ENCODE measurements at places on chromosomes 13 and 19. TPM values are rescaled to one million over a fixed set of nuclear protein-coding genes. Genes with fewer than 3 reads are reported as not detected.

GRCh38 chr19:4077800-4078684 is 11.3 kb upstream of the ZBTB7A start:
- H3K36me3 ChIP-seq: no peaks in the 10 kb centered on the region
- peak overlapping the region; percentile 74 for H3K27ac ChIP-seq
- peak overlapping the region; percentile 74 for H3K4me3 ChIP-seq
- DNase-seq: no peak

GRCh38 chr13:28609926-28610325 is 49.0 kb upstream of the POMP start:
- no peak overlapping the region for H3K4me3 ChIP-seq
- H3K4me1 ChIP-seq: no peaks in the 10 kb centered on the region

- DNase-seq: no peak
- H3K36me3 ChIP-seq: no peaks in the 10 kb centered on the region
- no peaks in the 10 kb centered on the region for H3K4me1 ChIP-seq
- H3K4me3 ChIP-seq: no peak overlapping the region
- H3K27me3 ChIP-seq: no peaks in the 10 kb centered on the region
Observed at GRCh38 chr13:62747152-62747551, 1331.5 kb upstream of the PCDH20 start.

- no peaks in the 10 kb centered on the region for H3K4me1 ChIP-seq
- H3K27me3 ChIP-seq: no peaks in the 10 kb centered on the region
- no peak overlapping the region for H3K27ac ChIP-seq
- no peak overlapping the region for H3K4me3 ChIP-seq
- no peaks in the 10 kb centered on the region for H3K36me3 ChIP-seq
- no peak for DNase-seq
Observed at GRCh38 chr13:66077132-66077689, 1152.9 kb downstream of the PCDH9 start.

GRCh38 chr13:85557691-85558467 is 241.3 kb downstream of the SLITRK6 start:
- no peaks in the 10 kb centered on the region for H3K36me3 ChIP-seq
- no peaks in the 10 kb centered on the region for H3K4me1 ChIP-seq
- DNase-seq: no peak

DNA sequence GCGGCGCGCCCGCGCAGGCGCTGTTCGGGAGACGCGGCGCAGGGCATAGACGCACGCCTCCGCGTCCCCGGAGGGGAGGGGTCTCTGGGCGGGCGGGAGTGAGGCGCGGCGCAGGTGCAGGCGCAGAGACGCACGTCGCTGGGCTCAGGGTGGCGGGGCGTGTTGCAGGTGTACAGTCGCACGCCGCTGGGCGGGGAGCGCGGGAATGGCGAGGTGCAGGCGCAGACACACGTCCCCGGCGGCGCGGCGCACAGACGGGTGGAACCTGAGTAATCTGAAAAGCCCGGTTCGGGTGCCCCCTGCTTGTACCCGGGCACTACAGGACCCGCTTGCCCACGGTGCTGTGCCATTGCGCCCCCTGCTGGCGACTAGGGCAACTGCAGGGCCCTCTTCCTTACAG is 44.7 kb downstream of the PLPP2 start:
- no peak overlapping the region for H3K27ac ChIP-seq
- no peaks in the 10 kb centered on the region for H3K36me3 ChIP-seq
- H3K4me3 ChIP-seq: no peak overlapping the region
- H3K27me3 ChIP-seq: peaks cover 2% of the 10 kb centered on the region
- no peaks in the 10 kb centered on the region for H3K4me1 ChIP-seq
- DNase-seq: no peak

DNA sequence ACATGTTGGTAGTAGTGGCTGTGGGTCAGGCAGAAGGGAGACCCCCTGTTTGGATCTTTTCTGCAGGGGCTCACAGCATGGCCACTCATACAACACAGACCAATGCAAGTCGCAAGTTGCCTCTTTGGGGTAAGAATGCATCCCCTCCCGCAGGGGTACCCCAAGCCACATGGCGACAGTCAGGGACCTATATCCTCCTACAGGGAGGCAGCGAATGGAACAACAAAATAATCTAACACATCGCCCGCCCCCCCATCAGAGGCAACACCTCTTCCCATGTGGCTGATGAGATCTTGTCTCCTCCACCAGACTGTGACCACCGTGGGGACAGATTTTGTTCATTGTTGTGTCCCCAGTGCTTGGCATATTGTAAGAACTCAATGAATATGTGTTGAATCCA is 40.7 kb upstream of the PNMA8B start:
- H3K27ac ChIP-seq: no peak overlapping the region
- no peaks in the 10 kb centered on the region for H3K36me3 ChIP-seq
- H3K27me3 ChIP-seq: peaks cover 24% of the 10 kb centered on the region
- no peaks in the 10 kb centered on the region for H3K4me1 ChIP-seq

GRCh38 chr13:102911336-102911735 is 65.5 kb downstream of the ERCC5 start:
- H3K4me1 ChIP-seq: peaks cover 8% of the 10 kb centered on the region
- H3K27ac ChIP-seq: no peak overlapping the region
- no peaks in the 10 kb centered on the region for H3K36me3 ChIP-seq
- H3K27me3 ChIP-seq: no peaks in the 10 kb centered on the region

- H3K4me1 ChIP-seq: peaks cover 6% of the 10 kb centered on the region
- no peak overlapping the region for H3K4me3 ChIP-seq
- no peak for DNase-seq
- H3K27me3 ChIP-seq: no peaks in the 10 kb centered on the region
Observed at GRCh38 chr19:16600824-16601223, 27.2 kb downstream of the MED26 start.

- H3K27me3 ChIP-seq: no peaks in the 10 kb centered on the region
- H3K36me3 ChIP-seq: peaks cover 26% of the 10 kb centered on the region
- DNase-seq: no peak
- no peak overlapping the region for H3K27ac ChIP-seq
- peaks cover 27% of the 10 kb centered on the region for H3K4me1 ChIP-seq
- no peak overlapping the region for H3K4me3 ChIP-seq
Observed at GRCh38 chr19:18312092-18312534, 10.8 kb downstream of the LSM4 start.

DNA sequence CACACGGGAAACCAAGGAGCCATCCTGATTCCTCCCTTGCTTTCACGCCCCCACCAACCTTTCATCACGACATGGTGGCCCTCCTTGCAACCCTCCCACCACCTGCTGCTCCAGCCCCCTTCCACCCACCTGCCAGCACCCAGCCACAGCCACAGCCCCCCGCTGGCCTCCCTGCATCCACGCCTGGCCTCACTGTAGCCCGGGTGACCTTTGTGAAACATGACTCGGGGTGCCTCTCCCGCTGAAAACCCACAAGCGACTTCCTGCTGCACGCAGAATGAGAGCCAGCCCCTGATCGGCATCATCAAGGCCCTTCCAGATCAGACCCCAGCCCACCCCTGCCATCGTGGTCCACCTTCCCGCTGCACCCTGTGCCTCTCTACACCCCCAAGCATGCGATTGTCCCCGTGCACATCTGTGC is 14.9 kb downstream of the POP4 start:
- H3K27ac ChIP-seq: no peak overlapping the region
- H3K4me3 ChIP-seq: no peak overlapping the region
- H3K4me1 ChIP-seq: no peaks in the 10 kb centered on the region
- H3K27me3 ChIP-seq: peaks cover 19% of the 10 kb centered on the region
- DNase-seq: no peak

- DNase-seq: no peak
- H3K4me3 ChIP-seq: peak overlapping the region; percentile 35
- H3K27me3 ChIP-seq: no peaks in the 10 kb centered on the region
- H3K27ac ChIP-seq: peak overlapping the region; percentile 89
Observed at GRCh38 chr19:41327076-41327575, 17.2 kb downstream of the CCDC97 start.

DNA sequence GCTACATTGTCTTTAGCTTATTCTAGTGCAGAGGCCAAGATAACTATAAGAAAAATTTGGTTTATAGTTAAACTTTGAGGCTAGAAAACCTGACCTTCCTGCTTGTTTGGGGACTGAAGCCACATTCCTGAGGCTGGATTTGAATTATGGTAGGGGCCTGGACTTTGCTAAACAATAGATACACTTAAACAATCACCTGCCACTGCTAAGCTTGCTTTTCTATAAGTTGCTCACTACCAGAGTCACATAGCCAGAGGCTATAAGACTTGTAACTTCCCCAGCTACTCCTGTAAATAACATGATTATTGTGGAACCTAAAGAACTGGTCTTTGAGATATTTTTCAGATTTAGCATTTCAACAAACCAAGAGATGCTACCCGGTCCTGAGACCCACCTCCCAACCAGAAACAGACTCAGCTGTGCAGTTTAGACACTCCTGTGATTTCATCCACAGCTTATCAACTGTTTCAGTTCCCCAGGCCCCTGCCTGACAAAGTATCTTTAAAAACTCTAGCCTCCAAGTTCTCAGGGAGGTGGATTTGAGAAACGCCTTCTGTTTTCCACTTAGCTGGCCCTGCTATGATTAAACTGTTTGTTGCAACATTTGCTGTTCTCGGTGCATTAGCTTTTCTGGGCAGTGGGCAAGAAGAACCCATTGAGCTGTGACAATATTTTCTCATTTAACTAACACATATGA is 77.7 kb downstream of the MIPEP start:
- DNase-seq: no peak
- H3K4me1 ChIP-seq: peaks cover 9% of the 10 kb centered on the region
- no peaks in the 10 kb centered on the region for H3K27me3 ChIP-seq
- H3K36me3 ChIP-seq: no peaks in the 10 kb centered on the region
- no peak overlapping the region for H3K4me3 ChIP-seq

- no peak for DNase-seq
- H3K4me3 ChIP-seq: no peak overlapping the region
- no peaks in the 10 kb centered on the region for H3K36me3 ChIP-seq
- H3K27me3 ChIP-seq: no peaks in the 10 kb centered on the region
Observed at GRCh38 chr19:40159744-40160143, 31.5 kb upstream of the MAP3K10 start.

DNA sequence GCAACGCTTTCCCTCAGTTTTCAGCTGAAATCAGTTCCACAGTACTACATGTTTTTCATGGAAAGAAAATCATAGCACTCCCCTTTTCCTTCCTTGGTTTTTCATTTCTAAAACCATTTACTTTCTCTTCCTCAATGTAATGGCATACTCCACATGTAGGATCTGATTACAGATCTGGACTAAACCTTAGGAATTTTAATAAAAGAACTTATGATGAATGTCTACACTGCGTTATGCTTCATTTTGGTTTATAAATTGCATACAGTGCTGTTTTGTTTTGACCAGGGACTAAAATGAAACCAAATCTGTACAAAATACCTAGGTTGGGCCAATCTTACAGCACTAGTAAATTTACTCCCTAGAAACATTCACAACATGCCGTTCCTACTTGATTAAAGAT is 589.9 kb downstream of the TBC1D4 start:
- no peak overlapping the region for H3K4me3 ChIP-seq
- DNase-seq: no peak
- H3K4me1 ChIP-seq: no peaks in the 10 kb centered on the region

GRCh38 chr19:9741476-9742171 is 26.9 kb downstream of the ZNF846 start:
- DNase-seq: no peak
- no peak overlapping the region for H3K4me3 ChIP-seq
- no peaks in the 10 kb centered on the region for H3K4me1 ChIP-seq

Gene PROZ
- not detected for total RNA-seq

Gene PRTN3
- not detected for total RNA-seq

Gene ZNF585A
- total RNA-seq: 3.4 TPM

Gene ERICH4
- not detected for total RNA-seq

Gene CNOT3
- 18.5 TPM for total RNA-seq

Gene RNF225
- total RNA-seq: 6.3 TPM

Gene MIER2
- 16.9 TPM for total RNA-seq

Gene SLITRK5
- total RNA-seq: 0.19 TPM

Gene ZNF548
- total RNA-seq: 9.5 TPM
